ENCODE measurements at places on chromosomes 3 and 15.

DNA sequence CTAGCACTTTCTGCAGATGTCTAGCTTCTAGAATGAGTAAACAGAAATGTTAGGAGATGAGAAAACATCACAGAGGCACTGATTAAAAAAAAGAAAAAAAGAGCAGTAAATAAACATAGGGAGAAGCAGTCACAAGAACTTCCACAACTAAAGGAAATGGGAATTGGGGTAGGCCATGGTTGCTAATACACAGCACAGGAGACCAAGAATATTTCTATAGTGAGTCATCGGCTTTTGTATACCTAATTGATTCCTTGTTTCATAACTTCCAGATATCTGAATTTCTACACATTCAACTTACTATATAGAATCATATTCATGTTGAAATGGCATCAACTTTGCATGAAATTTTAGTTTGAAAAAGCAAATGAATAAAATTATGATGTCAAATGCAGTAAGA, 47.3 kb upstream of the TCF12 start:
- DNase-seq, result peak; percentile 11

DNA sequence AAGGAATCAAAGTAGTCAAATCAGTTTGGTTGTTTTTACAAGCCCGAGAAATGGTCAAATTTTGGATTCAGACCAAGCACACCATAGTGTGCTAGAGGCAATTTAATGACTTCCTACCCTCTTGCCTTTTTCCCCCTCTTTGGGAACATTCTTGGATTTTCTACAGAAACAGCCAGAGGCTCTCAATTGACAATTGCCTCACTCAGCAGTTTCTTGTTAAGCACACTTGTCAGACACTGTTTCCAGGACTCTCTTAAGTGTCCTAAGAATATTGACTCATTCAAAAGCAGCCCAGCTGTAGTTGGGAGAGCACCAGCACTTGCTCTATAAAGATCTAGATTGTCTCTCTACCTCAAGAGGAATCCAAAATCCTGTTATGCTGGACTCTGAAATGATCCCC, 1.5 kb upstream of the SLC35G2 start:
- no peak for DNase-seq

DNA sequence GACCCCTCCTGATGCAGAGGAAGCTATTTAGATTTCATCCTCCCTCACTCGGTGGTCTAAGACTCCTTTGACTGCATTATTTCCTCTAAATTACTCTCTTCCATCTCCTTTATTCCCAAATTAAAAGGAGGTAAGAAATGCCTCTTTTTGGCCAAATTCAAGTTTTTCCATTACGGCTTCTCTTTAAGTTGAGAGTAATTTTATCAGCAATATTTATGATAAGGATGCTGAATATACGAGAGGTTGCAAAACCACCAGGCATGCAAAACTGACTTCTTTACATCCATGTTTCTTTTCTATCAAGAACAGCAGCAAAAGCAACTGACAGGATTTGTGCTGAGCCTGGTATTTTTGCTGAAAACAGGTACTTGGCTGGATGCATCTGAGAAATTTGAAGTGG, 262.0 kb upstream of the RARB start:
- DNase-seq, result no peak

DNA sequence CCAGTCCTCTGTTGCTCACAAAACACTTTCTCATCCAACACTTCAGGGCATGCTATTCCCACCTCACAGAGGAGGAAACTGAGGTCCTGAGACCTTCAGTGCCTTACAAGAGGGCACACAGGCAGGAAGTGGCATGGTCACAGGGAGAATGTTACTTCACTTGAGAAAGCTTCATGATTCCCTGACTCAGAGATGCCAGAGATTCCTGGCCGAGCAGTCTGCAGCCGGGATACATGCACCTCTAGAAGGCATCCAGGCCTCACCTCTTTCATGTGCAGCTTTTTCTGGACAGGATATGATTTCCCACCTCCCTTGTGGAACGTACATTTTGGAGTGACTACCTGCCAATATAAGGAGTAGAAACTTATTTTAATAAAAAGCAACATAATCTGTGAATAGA, 2.8 kb upstream of the SST start:
- peak; percentile 31 for DNase-seq

DNA sequence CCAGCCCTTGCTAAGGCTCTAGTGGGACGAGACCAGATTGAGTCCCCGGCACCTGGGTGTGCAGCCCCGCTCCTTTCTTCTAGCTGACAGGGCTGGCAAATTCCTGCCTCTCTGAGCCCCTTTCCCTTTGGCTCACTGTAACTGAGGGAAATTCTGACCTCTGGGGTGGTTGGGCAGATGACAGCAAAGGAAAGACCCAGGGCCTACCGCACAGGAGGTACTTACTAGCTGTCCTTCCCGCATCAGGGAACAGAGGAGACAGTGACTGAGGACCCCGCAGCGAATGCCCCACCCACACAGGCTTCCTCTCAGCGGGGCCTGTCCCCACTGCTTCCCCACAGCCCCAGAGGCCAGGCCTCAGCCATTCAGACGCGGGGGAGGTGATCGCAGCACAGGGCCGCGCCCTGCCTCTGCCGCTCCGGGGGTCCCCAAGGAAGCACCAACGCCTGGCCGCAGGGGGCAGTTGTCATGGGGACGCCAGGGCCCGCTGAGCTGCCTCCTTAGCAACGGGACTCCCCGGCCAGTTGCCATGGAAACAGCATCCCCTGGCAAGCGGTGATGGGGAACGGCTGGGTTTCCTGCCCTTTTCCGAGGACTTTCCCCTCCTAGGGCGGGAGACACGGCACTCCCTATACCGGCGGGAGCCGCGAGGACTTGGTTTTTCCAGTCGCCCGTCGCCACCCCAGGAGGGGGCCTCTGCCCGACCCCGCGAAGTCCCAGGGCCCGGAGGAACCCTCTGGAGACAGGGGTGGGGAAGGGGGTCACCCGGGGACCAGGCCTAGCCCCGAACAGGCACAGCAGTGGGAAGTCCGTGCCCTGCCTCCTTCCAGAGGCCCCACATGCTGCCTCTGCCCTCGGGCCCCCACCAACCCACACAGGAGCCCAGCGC, 50.1 kb downstream of the HCN4 start:
- DNase-seq, result no peak

DNA sequence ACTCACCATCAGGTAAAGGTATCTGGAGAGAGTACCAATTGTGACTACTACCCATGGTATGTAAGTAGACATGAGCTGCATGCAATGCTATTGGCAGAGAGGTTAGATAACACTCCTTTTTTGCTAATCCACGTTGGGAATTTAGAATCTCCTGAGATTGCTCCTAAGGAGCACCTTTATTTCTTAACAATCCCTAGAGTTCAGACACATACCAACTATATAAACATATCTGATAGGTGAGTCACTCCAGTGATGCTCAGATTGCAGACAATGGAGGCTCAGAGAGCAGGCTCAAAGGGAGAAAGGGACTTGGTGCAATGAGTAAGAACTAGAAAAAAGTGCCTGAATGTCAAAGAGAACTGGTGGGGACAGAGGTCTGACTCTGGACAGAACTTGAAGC, 47.0 kb upstream of the LRRFIP2 start:
- peak; percentile 77 for DNase-seq
